NCI-H510A treated with DMSO at 0.1 percent for 48 hours (cell line): ENCODE measurements at places on chromosomes 12 and 14.

DNA sequence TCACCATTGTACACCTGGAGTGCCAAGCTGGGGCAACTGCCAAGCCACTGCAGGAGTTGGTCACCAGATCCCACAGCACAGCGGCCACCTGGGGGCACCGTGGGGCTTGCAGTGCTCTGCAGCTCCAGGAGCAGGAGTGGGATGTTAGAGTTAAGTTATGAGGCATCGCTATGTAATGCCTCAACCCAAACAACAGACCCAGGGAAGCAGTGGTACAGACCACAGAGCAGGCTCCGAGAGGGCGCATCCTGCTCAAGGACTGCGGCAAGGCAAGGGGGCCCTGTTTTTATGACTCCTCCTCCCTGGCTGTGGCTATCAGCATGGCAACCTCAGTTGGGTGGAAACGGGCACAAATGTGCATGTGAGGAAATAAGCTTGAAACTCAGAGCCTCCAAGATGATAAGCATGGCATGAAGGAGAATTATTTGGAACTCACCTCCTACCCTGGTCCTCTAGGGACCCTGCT, 63.1 kb downstream of the ARL6IP4 start:
- peak; percentile 62 for DNase-seq

DNA sequence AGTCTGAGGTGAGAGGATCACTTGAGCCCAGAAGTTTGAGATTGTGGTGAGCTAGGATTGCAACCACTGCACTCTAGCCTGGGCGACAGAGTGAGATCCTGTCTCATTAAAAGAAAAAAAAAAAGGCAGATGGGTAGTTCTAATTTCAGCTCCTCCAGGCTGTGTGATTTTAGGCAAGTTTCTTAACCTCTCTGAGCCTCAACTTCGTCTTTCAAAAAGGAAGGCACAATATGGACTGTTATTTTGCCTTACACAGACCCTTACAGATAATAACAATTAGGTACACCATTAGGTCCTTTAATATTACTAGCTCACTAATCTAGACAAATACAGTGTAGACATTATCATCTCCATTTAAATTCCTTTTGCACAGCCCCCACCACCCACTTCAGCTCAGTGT, 4.8 kb upstream of the CCDC177 start:
- DNase-seq = no peak

DNA sequence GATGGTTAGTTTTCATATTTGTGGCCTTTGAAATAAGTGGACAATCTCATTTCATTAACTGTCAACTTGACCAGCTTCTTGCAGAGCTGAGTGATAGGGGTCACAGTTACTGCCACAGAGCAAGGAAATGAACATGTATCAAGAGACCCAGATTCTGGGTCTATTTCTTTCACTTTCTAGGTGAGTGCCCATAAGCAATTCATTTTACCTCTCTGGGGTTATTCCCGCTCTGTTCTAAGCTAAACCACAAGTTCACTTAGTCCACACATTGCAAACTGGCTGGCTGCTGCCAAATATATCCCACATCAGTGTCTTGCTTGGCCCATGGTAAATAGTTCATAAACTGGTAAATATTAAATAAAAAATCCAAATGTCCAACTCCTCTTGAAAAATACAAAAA, 29.9 kb downstream of the GPHB5 start:
- DNase-seq = no peak

DNA sequence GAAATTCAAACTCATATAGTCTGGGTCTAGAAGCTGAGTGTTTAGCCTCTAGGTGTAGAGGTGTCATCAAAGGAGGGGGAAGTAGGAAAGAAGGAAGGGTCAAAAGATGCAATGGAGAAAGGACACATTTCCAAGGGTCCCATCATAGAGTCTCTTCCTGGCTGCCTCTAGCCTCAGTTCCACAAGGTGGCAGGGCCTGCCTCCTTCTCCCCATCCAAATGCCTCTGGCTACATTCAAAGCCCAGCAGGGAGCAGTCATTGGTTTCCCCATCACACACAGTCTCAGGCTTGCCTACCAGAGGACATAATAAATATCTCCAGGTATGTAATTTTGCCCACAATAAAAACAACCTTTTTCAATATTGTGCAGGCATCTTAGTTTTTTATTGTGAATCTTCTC, 2.1 kb upstream of the CCT2 start:
- peak; percentile 27 for DNase-seq

GRCh38 chr12:39122562-39123204, 217.3 kb upstream of the CPNE8 start:
- DNase-seq = no peak

GRCh38 chr12:68482014-68482413, 128.7 kb upstream of the RAP1B start:
- no peak for DNase-seq
